Substantia nigra (tissue), 51 donors: ENCODE measurements at places on chromosomes 12 and 14.

DNA sequence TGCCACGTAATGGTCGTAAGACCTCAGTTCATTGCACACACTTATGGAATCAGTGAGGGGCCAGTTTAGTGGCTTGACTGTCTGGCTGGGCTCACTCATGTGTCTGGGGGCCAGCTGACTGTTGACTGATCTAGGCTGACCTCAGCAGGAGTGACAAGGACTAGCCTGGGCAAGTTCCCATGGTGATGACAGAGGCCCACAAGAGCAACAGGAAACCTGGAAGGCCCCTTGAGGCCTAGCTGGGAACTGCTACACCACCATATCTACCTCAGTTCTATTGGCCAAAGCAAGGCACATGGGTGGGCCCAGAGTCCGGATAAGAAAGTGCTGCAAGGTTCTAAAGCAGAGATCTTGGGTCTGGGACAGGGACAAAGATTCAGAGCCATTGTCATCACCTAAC lies 21.3 kb upstream of the RFLNA start:
- DNase-seq, result no peak

GRCh38 chr12:13198241-13198640 lies 1.7 kb downstream of the EMP1 start:
- DNase-seq, result no peak

GRCh38 chr14:28756269-28756883 lies 10.2 kb upstream of the FOXG1 start:
- DNase-seq, result no peak

- no peak for DNase-seq
Measured at GRCh38 chr12:38664661-38665269, 240.6 kb downstream of the CPNE8 start.

DNA sequence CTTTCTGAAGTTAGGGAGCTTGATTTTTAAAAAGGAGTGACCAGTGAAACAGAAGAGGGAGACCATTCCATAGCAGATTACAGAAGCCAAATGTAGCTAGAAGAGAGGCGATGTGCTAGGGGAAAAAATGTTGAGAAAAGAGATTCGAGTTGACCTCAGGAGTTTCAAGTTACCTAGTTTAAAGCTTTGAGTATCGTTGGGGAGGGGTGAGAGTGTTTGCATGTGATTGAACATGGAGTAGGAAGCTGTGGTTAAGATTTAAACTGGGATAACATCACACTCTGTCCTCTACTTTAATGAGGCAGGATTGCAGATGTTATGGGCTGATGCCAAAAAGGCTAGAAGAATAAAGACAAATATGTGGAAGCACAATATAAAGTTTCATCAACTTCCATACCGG lies 3.7 kb downstream of the LETMD1 start:
- DNase-seq, result no peak

- no peak for DNase-seq
Measured at GRCh38 chr14:100538351-100539002, 48.7 kb downstream of the BEGAIN start.

DNA sequence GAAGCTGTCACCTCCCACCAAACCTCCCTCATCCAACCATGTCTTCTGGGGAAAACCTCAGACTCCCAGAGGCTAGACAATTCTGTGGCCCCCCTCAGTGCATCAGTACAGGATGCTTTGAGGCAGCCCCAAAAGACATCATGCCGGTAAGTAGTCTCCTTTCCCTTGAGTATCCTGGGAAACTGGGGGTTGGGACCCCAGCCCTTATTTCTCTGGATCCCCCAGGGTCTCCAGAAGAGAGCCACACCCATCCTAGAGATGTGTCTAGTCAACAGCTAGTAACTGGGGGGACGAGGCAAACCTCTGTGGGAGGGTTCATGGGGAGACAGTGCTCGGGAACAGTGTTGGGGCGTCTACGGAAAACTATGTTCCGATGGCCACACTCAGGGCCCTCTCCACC lies 974.2 kb upstream of the TMEM132C start:
- DNase-seq, result no peak

GRCh38 chr14:29717901-29718300 lies 209.7 kb downstream of the PRKD1 start:
- DNase-seq, result no peak

- DNase-seq, result peak; percentile 25
Measured at GRCh38 chr12:55996201-55996714, 818 bp upstream of the SUOX start.

DNA sequence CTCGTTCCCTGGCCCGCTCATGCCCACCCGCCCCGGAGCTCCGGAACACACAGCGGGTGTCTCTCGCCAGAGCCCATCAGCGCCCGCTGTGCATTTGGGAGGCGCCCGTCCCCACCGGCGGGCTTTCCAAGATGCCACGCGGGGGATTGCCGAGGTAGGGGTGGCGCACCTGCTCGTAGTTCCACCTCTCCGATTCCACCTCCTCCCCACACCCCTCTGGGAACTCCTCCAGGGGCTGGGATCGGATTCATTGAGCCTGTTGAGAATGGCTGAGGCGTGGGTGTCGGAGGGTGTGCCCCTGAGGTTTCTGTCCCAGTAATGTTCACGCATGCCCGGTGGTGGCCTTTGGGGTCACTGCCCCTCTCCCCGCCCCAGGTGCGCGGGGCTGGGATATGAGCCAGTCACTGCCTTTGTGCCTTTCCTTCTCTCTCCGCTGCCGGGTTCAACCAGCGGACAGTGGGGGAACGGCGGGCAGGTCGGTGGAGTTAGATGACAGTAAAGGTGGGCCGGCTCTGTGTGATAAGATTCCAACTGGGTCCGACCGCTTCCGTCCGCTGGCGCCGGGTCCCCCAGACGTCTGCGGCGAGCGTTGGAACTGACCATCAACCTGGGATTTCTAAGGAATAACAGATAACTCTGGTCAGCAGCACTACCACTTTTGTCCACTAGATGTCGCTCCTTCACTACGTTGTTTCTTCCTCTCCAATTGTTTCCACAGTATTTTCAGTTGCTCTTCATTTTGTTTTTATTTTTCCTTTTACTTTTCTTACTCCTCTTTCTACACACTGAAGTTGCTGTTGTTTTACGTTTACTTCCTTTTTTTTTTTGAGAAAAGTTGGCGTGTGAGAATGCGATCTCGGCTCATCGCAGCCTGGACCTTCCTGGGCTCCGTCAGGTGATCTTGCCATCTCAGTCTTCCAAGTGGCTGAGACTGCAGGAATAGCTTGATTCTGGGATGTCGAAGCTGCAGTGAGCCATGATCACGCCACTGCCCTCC lies 178.1 kb upstream of the ALG10B start:
- DNase-seq, result peak; percentile 34

DNA sequence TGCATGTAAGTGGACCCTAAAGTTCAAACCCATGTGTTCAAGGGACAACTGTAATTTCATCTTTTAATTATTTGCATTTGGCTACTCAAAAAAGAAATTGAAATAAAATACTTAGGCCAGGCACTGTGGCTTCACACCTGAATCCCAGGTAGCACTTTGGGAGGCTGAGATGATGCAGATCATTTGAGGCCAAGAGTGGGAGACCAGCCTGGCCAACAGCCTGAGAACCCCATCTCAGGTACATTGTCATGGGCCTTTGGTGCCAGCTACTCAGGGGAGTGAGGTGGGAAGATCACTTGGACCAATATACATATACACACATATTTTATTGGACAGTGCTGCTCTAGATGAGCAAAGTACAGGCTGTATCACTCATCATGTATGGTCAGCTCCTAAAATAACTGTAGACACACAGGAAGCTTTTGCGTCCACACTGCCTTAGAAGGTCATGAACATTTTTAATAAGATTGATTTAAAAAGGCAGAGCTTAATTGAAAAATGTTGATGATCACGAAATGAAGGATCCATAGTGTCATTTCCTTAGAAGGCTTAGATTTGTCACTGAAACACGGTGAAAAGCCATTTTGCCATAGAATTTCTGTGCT lies 2.5 kb upstream of the ZCCHC8 start:
- DNase-seq, result no peak

- no peak for DNase-seq
Measured at GRCh38 chr12:70386771-70387170, 20.7 kb downstream of the KCNMB4 start.

DNA sequence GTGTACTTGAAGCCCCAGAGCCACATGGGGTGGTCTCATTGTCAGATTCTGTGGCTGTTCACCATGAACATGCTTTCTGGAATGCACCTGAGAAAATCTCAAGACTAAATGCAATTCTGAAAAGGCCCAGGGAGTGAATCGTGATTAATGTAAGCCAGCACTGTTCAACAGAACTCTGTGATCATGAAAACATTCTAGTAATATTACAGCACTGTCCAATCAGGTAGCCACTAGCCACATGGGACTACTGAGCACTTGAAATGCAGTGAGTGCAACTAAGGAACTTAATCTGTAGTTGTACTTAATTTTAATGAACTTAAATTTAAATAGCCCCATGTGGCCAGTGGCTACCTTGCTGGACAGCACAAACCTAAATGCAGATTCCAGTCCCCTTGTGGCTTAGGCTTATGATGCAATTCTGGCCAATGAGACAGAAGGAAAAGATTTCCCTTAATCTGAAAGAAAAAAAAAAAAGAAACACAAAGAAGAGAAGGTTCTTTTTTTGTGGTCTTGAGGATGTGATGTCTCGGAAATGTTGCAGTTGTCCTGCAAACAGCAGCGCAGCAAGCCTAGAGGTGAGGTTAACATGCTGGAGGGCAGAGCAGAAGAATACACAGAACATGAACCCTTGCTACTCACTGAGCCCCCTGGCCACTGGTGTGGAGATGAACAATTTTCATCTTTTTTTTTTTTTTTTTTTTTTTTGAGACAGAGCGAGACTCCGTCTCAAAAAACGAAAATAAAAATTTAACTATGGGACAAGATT lies 48.2 kb downstream of the SPPL3 start:
- no peak for DNase-seq

GRCh38 chr14:53516261-53516774 lies 363.2 kb upstream of the DDHD1 start:
- no peak for DNase-seq

DNA sequence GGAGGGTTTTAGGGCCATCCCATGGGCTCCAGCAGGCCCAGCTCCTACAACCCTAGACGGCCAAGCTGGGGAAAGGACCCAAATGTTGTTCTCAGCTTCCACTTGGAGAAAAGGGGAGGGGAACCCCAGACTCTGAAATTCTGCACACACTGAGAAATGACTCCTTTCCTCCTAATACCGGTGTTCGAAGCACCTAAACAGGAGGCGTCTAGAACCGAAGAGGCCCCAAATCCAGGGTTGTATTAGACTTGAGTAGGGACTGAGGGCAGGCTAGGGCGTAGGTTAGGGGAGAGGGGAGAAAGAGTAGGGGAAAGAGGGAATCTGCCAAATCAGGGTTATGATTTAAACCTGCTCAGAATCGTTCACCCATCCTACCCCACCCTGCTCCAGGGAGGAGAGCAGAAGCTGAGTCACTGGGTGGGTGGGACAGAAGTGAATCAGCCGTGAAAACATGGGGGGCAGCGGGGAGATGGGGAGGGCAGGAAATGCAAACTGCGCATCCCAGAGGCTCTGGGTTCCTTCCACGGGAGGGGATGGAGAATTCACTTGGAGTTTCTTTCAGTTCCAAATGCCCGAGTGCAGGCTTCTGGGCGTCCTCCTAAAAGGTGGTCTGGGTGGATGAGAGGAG lies 1.0 kb downstream of the IGFBP6 start:
- no peak for DNase-seq

GRCh38 chr12:20367583-20368113 lies 689 bp upstream of the PDE3A start:
- no peak for DNase-seq
